Pancreas (tissue), 10 donors: ENCODE measurements at places on chromosomes 12 and 14. TPM values are rescaled to one million over a fixed set of nuclear protein-coding genes. Genes with fewer than 3 reads are reported as not detected.

PARP2 gene
- polyA plus RNA-seq, result 10.7 TPM

GALC gene
- polyA plus RNA-seq, result 5.3 TPM

FKBP4 gene
- 24.2 TPM for polyA plus RNA-seq

JPH4 gene
- 0.46 TPM for polyA plus RNA-seq

DAO gene
- not detected for polyA plus RNA-seq

HRK gene
- polyA plus RNA-seq, result 0.05 TPM

LUM gene
- polyA plus RNA-seq, result 14.3 TPM

KLHDC2 gene
- polyA plus RNA-seq, result 58.9 TPM

OASL gene
- 0.42 TPM for polyA plus RNA-seq

COX8C gene
- not detected for polyA plus RNA-seq

HSPA2 gene
- 5.3 TPM for polyA plus RNA-seq

BICDL1 gene
- 23.0 TPM for polyA plus RNA-seq
